ENCODE measurements at places on chromosomes 11 and 22.

- DNase-seq: no peak
These were observed 47.3 kb downstream of the NNMT start for GRCh38 chr11:114343493-114343892.

DNA sequence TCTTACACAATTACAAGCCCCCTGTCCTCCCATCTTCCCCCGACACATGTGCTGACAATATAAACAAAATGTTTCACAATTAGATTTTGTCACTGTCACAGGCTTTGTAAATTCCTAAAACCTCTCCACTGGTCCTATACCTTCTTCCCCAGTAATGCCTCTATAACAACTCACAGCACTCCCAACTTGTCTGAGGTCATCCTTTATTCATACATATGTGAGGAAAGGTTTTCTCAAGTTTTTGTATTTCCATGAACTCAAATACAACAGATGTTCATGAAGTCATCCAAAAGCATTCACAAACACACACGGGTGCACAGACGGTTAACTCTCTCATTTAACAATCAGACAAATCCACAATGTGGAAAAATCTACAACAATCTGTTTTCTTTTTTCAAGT lies 1.9 kb downstream of the OR52H1 start:
- DNase-seq: no peak

- DNase-seq: no peak
These were observed 15.3 kb upstream of the OR10V1 start for GRCh38 chr11:59728913-59729312.

DNA sequence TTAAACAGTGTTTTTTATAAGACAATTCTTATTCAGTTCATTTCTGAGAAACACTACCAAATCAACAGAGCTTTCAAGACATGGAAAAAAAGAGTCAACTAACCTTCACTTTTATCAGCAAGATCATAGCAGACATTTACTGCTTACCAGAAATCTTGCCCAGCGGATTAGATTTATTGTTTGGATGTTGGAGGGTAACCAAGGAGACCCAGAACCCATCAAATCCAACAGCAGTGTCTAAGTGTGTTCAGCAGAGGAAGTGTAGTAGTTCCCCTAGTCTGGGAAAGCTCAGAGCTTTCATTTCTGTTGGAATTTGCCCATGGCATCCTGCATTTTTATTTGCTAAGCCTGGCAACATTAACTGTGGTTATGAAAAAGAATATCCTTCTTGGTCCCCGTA lies 2.4 kb upstream of the PGM2L1 start:
- DNase-seq: no peak
